ENCODE measurements at places on chromosomes 5 and 9.

DNA sequence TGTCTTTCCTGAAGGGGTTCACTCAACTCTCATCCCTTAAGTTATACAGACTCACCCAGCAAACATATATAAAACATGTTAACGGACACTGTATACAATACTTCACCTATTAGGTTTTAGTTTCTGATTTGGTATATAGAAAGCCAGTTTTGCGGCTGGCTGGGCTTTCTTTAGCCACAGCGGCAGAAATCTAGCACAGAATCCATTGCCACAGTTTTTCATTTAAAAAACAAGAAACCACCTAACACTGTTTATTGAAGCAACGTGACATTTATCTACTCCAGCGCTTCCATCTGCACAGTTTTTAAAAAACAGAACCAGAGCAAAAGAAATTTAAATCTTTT lies 67.3 kb downstream of the SNX30 start:
- no peak for DNase-seq

GRCh38 chr9:37919246-37919955 lies 15.5 kb upstream of the SLC25A51 start:
- DNase-seq, result no peak

DNA sequence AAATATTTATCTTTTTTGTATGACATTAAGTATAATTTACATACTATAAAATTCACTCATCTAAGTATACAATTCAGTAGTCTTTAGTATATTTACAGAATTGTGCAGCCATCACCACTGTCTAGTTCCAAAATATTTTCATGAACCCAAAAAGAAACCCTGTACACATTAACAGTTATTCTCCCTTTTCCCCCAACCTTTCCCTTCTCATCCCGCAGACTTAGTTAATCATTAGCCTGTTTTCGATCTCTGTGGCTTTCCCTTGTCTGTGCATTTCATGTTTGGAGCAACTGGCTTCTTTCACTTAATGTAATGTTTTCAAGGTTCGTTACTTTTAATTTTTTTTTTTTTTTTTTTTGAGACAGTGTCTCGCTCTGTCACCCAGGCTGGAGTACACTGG lies 37.5 kb downstream of the MTREX start:
- no peak for DNase-seq

DNA sequence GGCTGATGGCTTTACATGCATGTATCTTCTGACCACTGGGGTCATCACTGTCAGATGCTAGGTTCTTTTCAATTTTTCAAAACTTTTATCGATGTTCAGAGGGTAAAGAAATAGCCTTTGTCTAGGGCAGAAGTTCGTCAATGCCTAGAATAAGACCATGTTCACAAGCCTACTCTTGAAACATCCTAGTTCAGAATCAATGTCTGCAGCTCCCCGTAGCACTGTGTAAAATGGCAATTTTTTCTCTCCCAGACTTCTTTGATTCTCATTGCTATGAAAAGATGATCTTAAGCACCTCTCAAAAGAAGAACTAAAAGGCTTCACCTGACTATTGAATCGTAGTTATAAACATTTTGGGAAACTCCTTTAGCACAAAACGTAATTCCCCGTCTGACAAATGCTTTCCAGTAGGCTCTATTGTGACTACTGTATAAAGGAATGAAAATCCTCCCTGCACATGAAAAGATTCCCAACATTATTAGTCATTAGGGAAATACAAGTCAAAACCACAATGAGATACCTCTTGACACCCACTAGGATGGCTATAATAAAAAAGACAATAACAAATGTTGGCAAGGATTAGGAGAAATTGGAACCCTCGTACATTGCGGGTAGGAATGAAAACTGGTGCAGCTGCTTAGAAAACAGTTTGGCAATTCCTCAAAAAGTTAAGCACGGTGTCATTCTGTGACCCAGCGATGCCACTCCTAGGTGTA lies 263.5 kb downstream of the ARHGAP26 start:
- no peak for DNase-seq

DNA sequence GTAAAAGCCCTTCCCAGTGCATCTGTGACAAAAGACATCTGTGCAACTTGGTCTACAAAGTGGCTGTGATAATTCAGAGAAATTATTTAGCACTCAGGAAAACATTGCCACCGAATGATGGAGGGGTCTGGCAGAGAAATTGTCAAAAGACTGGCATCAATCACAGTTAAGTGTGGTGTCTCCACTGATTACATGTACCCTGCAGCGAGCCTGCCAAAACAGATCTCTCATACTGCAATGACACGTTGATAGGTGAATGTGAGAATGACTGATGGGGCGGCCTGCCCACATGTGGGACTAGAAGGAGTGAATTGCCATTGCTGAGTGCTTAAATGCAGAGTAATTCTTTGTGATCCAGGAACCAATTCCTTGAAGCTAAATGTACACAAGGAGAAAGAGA lies 136.4 kb upstream of the PCSK5 start:
- no peak for DNase-seq

- DNase-seq, result no peak
Observed at GRCh38 chr5:160922311-160922710, 70.3 kb upstream of the ATP10B start.

GRCh38 chr5:173997331-173997730 lies 8.4 kb downstream of the C5orf47 start:
- no peak for DNase-seq

- no peak for DNase-seq
Observed at GRCh38 chr9:116774421-116775180, 87.5 kb downstream of the TRIM32 start.

DNA sequence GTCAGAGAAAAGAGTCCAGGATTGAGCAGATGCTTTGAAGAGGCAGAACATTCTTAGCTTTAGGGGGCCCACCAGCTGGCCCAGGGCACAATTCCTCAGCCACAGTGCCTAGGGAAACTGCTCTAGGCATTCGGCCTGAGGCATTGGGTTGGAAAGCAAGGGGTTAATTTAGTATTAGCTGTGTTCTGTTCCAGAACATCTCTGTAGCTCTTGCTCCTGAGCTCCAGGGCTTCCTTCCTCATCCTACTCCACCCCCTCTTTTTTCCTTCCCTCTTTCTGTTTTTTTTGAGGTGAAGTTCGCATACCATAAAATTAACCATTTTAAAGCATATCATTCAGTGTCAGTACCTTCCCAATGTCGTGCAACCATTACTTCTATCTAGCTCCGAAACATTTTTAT lies 74.5 kb upstream of the PANK3 start:
- no peak for DNase-seq

GRCh38 chr9:112351184-112351583 lies 17.8 kb upstream of the PTBP3 start:
- no peak for DNase-seq

DNA sequence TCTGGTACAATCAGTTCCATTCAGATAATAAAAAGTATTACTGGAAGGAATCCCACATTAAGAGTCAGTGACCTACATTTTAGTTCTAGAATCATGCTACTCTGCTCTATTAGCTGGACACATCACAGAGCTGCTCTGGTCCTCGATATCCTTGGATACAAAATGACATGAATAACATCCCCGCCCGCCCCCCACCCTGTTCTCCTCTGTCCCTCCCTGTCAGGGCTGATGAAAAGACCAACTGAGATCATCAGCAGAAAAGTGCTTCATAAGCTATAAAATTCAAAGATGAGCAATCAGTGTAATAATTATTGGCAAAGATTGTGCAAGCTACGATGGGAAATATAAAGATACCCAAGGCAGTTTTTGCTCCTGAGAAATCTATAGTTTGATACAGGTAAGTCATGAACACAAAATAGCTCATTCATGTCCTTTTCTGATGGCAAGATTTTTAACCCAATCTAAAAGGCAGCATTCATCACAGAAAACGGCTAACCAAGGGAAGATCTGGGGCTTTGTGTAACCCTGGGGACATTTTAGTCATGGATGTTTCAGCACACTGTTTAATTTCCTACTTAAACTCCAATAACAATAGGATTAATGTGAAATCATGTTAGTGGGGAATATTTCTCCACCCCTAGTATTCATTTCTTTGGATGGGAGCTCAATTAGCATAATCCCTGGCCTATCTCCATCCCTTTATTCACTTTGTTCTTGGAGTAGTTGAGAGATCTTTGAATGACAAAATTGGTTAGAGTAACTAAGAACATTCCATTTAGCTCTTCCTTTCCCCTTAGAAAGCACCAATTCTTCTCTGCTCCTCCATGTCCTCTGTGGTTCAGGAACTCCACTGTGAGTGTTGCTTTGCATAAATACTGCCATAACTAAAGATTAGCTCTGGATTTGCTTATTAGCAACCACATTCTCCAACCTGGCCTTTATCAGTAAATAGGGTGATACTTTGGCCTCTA lies 459.4 kb upstream of the GRIA1 start:
- no peak for DNase-seq

DNA sequence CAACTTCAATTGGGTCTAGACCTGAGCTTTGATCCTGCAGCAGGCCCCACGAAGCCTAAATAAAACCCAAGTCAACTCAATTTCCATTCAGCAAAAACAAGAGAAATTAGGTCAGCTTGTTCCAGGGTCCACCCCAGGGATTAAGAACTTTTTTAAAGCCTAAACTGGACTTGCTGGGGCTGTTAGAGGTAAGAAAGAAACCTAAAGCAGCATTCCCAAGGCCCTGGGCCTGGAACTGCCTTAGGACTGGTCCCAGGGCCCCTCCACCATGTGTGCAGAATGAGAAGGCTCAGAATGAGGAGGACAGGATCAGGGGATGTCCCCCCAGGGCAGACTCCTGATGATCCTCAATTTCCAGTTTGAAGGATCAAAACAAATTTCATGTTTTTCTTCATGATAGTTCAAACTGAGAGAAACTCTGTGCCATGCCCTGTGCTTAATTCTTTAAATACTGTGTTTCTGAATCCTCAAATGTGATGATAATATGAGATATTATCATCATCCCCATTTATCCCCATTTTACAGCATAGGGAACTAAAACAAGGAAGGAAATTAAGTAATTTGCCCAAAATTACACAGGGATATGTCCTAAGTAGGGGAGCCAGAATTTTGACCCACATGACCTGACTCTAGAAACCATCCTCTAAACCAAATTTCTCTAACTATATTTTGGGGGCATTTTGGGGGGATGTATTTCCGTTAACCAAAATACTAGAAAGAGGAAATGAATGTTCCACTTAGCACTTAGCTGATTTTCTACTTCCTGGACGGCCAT lies 64.5 kb downstream of the DENND1A start:
- no peak for DNase-seq

GRCh38 chr9:16306586-16306985 lies 563.9 kb downstream of the BNC2 start:
- no peak for DNase-seq

DNA sequence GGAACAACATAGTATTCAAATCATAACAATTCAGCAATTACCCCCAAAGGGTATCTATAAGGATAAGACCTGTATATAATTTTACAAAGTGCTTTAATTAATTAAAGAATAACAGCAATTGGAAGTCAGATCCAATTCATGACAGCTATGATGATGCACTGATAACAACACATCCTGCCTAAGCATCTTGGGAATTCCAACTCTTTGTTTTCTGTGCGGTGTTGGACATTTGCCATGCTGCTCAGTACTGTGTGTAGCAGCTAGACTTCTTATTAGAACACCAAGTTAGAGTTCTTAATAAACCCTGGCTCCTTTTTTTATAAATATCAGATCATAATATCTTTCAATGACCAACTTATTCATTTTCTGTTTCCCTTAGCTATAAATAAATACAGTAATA lies 209.0 kb downstream of the SEC61B start:
- DNase-seq, result no peak

- no peak for DNase-seq
Observed at GRCh38 chr5:53333160-53333559, 147.3 kb upstream of the FST start.

DNA sequence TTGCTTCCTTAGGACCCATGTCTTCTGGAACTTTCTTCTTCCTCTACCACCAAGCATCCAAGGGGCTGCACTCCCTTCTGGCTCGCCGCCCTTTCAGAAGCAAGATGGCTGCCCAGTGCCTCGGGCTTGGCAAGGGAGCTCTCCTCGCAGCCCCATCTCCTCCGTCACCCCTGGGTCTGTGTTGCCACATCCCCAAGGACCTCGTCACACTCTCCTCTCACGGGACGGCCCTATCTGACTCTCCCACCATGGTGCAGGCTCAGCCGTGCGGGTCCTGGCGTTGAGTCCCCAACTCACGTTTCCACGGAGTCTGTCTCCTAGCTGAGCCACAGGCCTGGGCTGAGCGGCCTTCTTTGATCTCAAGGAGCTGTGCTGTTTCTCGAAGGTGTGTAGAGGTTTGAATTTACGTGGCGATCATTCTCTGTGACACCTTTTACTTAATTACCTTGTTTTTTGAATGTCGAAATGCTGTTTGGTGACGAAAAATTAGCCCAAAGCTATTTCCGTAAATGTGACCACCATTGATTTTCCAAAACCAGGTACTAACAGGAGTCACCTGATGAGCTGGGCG lies 15.0 kb upstream of the SCGB3A1 start:
- no peak for DNase-seq

DNA sequence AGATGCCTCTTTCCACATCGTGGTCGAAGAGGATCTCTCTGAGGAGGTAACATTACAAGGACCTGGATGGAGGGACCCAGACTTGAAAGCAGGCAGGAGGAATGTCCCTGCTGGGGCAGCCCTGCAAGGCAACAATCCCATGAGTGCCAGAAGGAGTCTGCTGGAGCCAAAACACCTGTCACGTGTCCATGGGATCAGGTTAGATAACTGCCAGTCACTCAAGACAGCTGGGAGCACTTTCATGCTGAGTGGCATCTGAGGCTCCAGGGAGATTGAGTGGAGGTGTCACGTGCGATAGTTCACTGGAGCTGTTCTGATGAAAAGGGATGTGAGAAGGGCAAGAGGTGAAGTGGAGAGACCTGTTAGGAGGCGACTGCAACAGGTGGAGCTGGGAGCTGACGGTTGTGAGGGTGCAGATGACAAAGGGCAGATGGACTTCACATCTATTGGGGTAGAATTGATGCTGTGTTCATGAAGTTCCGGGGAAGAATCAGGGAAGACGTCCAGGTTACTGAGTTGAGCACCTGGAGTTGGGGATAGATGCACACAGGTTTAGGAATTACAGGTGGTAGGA lies 68.4 kb downstream of the ICE1 start:
- no peak for DNase-seq

DNA sequence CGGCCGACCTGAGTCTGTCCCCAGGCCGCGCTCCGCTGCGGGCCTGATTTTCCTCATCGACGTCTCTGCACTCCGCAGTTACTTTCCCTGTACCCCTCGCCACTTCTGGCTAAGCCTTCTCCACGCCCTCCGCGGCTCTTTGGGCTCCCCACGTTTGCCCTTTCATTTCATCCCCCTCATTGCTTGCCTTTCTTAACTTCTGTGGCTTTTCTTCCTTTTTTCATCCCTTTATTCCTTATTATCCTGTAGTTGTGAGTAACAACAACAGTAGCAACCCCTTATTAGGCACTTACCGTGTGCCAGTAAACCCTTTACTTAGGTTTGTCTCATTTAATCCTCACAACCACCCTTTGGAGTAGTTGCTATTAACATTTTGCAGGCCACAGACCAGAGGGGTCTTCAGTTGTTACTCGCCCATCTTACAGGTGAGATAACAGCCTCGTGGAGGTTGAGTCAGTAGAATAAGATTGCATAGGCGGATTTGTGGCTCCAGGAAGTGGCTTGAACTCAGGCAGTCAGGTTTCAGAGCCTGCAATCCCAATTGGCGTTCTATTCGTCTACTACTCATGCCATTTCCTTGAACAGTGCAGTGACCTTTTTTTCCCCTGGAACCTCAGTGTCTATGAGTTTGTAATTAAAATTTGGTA lies 724 bp downstream of the TCERG1 start:
- DNase-seq, result no peak

GRCh38 chr9:70924380-70924779 lies 197.0 kb downstream of the TRPM3 start:
- DNase-seq, result no peak

- no peak for DNase-seq
Observed at GRCh38 chr9:127814619-127815511, 12.2 kb downstream of the FPGS start.

GRCh38 chr9:134870746-134871662 lies 9.6 kb upstream of the FCN2 start:
- DNase-seq, result no peak

GRCh38 chr5:125372694-125373631 lies 626.5 kb upstream of the ZNF608 start:
- no peak for DNase-seq

Data from GM13977 (cell line).